Stimulated activated naive CD4-positive, alpha-beta T cell treated with Interleukin-2 at 50 U/mL for 16 hours (primary cell): ENCODE measurements at places on chromosomes 3 and 15.

DNA sequence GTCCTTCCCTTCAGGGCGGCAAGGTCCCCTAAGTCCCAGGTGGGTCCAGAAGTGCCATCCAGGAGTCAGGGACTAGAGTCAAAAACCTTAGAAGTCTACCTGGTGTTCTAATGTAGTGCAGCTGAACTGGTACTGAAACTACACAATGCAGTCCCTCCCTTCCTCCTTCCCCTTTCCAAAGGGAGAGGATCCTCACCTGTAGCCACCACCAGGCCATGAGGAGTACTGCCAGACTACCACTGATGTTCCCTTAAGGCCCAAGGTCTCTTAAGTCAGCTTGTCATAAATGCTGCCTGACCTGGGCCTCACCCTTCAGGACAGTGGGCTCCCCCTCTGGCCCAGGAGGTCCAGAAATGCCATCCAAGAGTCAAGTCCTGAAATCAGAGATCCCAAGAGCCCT, 98.9 kb downstream of the ULK4 start:
- DNase-seq, result no peak

DNA sequence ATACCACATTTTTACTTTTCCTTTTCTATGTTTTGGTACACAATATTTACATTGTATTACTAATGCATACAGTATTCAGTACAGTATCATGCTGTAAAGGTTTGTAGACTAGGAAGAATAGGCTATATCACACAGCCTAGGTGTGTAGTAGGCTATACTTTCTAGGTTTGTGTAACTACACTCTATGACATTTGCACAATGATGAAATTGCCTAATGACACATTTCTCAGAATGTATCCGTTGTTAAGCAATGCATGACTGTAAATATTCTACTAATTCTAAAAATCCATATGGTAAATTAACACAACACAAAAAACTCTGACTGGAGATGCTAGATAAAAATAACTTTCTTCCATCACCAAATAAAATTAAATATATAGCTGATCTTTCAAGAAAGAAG, 16.2 kb downstream of the NEDD4 start:
- no peak for DNase-seq

GRCh38 chr3:51961602-51962569, 5.4 kb downstream of the PCBP4 start:
- DNase-seq, result no peak

DNA sequence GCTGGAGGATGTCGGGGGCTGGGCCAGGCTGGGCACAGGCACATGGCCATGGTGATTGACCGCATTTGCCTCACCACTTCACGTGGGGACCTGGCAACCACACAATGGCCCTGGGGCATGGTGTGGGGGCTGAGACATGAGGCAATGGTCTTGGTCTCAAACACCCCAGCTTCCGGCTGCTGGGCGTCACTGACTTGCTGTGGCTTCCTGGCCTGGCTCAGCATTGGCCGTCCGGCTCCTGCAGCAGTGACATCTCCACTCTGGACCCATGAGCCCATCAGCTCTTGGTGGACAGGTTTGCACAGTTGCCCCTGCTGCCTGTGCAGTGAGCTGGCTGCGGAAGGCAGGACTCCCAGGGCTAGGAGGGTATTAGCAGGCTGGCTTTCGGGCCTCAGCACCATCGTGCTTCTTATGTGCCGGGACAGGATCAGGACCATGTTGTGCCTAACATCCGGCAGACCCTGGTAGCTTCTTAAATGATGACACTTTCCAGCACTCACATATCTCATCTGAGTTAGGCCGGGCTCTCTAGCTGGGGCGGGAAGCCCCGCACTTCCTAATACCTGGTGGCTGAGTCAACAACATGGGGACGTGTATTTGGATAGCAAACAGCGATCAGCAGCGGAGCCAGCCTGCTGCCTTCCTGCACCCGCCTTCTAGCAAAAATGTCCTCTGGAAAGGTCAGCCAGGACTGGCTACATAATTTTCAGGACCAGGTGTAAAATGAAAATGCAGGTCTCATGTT, 34.1 kb downstream of the ZNF710 start:
- no peak for DNase-seq

GRCh38 chr3:168250415-168250861, 154.7 kb upstream of the GOLIM4 start:
- no peak for DNase-seq

- DNase-seq, result no peak
These were observed 38.0 kb upstream of the COPB2 start for GRCh38 chr3:139427283-139428060.

- no peak for DNase-seq
These were observed 51.6 kb upstream of the MITF start for GRCh38 chr3:69687641-69688040.

GRCh38 chr3:24318677-24319287, 175.9 kb downstream of the THRB start:
- DNase-seq, result no peak

- no peak for DNase-seq
These were observed 33.0 kb upstream of the GNB5 start for GRCh38 chr15:52224211-52224610.

DNA sequence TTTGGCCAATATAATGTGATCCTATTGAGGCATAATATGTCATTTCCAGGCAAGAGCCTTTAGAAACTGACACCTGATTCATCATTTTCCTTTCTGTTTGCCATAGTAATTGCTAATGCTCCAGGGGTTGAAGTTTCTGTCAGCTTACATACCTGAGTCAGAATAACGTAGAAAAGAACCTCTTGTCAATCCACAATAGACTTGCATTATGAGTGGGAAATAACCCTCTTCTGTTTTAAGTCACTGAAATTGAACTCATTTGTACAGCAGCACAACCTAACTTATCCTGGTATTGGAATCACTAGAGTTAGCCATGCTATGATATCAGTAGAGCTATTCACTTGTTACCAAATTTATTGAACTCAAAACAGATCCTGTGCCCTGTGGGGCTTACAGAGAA, 101.7 kb upstream of the TP63 start:
- no peak for DNase-seq

DNA sequence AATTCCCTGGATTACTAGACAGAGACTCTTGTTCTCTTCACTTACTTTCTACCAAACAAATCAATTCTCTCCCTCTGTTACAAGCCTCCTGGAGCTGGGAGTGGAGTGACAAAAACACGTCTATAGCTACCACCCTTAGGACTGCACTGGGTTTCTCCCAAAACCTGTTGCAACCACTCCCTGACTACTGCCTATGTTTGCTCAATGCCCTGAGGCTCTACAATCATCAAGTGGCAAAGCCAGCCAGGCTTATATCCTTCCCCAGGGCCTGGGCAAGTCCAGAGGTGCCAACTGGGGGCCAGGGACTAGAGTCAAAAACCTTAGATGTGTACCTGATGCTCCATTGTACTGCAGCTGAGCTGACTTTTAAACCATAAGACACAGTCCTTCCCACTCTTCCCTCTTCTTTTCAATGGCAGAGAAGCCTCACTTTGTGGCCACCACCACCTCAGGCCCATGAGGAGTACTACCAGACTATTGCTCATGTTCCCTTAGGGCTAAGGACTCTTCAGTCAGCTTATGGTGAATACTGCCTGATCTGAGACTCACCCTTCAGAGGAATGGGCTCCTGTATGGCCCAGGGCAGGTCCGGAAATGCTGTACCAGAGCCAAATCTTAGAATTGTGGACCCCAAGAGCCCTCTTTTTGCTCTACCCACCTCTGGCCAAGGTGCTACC, 125.4 kb upstream of the PLCL2 start:
- DNase-seq, result no peak

- DNase-seq, result no peak
These were observed 721.4 kb upstream of the NR2F2 start for GRCh38 chr15:95609096-95609495.

- DNase-seq, result no peak
These were observed 40.5 kb upstream of the FBXL22 start for GRCh38 chr15:63556736-63557135.

DNA sequence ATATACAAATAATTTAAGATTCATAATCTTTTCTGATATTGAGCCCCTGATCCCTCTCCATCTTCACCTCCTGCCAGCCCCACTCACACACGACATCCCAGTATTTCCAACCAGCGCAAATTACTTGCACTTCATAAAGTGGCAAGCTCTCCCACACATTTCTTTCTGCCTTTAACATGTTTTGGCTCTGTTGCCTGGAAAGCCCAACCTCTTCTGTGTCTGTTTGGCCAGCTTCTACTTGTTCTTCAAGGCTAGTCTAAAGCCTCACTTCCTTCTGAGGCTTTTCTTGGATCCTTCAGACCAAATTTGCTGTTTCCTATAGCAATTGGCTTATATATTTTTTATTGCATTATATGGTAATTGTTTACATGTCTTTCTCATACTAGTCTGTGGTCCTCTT, 5.1 kb upstream of the TM6SF1 start:
- DNase-seq, result no peak

GRCh38 chr3:127959041-127959440, 44.0 kb downstream of the KBTBD12 start:
- no peak for DNase-seq

GRCh38 chr3:147419781-147420224, 10.6 kb downstream of the ZIC1 start:
- DNase-seq, result no peak

DNA sequence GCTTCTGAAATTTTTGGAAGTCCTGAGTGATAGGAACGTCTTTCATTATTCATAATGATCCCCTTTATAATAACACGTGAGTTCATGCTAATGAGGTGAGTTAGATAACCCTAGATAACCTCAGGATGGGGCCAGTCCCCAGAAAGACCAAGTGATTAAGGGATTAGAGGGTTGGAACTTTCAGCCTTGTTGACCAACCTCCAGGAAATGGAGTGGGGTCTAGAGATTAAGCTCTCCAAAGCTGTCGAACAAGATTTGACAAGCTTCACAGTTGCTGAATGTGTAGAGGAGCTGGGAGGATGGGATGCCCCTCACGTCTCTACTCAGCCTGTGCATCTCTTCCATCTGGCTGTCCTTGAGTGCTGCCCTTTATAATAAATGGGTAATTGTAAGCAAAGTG, 107.1 kb downstream of the ZMAT3 start:
- DNase-seq, result no peak

DNA sequence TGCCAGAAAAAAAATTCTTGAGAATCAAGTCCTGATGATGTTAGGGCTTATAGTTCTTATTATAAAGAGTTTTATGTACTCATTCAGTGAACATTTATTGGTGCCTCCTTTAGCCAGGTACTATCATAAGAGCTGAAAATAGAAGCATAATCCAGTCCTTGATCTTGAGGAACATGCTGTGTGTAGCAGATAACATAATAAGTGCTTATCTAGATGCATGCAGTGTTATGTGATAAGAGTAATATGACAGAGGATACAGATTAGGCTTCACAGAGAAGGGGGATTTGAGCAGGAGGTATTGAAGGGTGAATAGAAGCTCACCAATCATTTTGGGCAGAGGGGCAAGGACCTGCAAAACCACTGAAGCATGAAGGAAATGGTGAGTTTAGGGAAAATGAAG, 1.1 kb downstream of the CCR2 start:
- no peak for DNase-seq

DNA sequence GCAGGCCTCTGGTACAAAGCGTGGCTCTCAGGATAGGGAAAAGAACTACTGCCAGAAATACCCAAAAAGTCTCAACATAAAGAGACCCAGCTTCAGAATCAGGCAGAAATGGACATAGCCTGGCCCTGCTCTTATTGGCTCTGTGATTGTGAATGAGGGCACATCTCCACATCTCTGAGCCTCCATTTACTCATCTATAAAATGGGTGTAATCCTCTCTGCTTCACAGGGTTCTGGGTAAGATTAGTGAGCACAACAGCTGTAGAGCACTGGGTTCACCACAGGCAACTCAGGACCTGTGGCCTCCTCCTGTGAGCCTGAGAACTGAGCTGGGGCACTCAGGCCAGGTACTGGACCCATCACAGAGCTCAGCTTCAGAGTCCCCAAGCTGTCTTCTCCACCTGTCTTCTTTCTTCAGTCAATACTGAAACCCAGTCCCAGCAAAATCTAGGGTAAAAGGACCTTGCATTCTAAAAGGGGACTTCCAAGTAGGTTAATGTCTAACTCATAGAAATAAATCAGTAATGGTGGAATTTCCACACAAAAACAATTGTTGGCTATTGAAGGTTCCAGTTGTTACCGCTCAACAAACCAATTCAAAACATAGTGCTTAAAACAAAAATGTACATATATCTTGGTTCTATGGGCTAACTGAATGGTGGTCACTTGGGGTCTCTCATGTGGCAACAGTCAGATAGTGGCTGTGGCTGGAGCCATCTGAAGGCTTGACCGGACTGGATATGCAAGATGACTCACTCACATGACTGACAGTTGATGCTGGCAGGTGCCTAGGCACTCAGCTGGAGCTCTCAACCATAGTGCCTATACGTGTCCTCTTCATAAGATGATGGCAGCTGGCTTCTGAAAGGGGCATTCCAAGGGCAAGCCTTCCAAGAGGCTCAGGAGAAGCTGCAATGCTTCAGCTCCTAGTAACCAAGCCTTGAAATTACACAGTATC, 47.3 kb downstream of the TRIM42 start:
- no peak for DNase-seq

DNA sequence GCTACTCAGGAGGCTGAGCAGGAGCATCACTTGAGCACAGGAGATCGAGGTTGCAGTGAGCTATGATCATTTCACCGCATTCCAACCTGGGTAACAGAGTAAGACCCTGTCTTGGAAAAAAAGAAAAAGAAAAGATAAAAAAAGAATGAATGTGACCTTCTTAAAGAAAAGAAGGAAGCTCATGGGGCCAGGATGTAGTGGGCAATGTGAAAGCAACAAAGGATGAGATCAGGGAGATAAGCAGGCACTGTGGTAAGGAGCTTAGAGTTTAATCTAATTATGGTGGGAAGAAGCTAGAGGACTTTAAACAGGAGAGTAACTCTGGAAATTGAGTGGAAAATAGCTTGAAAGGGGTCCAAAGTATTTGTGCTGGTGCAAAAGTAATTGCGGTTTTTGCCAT, 231.6 kb upstream of the UBE2E2 start:
- no peak for DNase-seq

DNA sequence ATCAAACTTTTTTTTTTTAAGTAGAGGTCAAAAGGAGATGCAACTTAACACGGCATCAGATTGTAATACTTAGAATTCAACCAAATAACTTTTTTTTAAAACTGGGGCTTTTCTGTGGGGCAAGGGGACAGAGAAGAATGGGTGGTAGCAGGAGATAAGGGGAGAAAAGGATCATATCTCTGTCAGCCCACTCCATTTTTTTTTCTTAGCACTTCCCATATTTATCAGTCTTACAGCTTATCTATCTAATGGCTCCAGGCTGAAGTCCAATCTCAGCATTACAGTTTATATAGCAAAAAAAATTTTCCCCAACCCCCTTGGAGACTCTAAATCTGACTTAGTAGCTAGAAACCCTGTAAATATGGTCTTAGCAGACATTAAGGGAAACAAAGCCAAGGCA, 69.3 kb downstream of the PIK3R4 start:
- no peak for DNase-seq

- DNase-seq, result no peak
These were observed 307.7 kb downstream of the TUSC7 start for GRCh38 chr3:117017135-117017894.

GRCh38 chr15:57503051-57503702, 88.5 kb upstream of the MYZAP start:
- no peak for DNase-seq

- no peak for DNase-seq
These were observed 3.3 kb upstream of the CCDC174 start for GRCh38 chr3:14647976-14648955.
